ENCODE measurements at places on chromosomes 3 and 15. TPM values are rescaled to one million over a fixed set of nuclear protein-coding genes. Genes with fewer than 3 reads are reported as not detected.

- DNase-seq = no peak
Observed at GRCh38 chr3:61761694-61762430, 200.5 kb downstream of the PTPRG start.

GRCh38 chr3:10337323-10338163, 16.6 kb upstream of the SEC13 start:
- DNase-seq = no peak

The FANCD2OS gene
- not detected for total RNA-seq

The C3orf62 gene
- 6.6 TPM for total RNA-seq

All from CD8-positive, alpha-beta memory T cell (primary cell).